ENCODE measurements at places on chromosomes 3 and 15.

DNA sequence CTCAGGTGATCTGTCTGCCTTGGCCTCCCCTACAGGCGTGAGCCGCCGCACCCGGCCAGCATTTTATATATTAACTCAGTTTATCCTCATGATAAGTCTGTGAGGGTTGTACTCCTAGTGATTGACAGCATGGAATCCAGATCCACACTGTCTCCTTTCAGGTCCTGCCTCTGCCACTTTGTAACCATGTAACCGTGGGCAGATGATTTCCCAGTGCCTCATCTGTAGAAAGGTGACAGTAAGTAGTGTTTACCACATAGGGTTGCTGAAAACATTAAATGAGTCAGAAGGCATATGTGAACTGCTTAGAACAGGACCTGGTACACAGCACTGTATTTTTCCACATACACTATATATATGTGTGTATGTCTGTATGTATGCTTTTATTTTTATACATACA lies 2.4 kb downstream of the FYTTD1 start:
- DNase-seq, result no peak

DNA sequence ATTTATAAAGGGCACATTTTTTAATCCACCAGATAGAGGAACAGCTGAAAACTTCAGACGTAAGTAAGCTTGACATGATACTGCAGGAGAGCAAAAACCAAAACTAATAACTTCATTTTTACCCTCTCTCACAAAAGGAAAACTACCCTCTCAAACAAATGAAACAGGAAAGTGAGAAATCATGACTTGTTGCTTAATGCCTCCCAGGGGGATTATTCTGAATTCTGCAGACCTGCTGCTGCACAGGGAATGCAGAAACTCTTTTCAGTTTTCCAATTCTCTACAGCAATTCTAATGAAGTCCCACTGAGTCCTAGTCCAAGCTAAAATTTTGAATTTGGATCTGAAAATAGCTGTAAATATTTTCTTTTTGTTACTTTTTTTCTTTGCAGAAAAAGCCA lies 637.1 kb upstream of the CCDC54 start:
- DNase-seq, result no peak

DNA sequence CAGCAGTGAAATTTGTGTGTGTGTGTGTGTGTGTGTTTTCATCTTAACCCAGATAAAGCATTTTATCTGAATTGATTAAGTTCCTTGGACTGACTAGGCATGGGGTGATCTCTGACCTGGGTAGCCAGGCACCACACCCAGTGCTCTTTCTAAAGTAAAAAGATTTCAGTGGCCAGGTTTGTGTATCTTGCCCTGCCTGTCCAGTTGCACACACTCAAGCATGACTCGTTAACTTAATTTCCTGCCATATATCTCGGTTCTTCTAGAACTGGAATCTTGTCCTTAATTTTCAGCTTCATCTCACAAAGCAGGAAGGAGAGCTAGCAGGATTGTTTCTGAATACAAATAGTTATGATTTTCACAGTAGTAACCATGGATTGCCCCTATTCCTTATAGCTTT lies 17.0 kb downstream of the TM4SF18 start:
- no peak for DNase-seq

- DNase-seq, result no peak
Observed at GRCh38 chr15:41861736-41862356, 23.2 kb downstream of the PLA2G4B start.
